ENCODE measurements at places on chromosomes 1 and 21. TPM values are rescaled to one million over a fixed set of nuclear protein-coding genes. Genes with fewer than 3 reads are reported as not detected.

DNA sequence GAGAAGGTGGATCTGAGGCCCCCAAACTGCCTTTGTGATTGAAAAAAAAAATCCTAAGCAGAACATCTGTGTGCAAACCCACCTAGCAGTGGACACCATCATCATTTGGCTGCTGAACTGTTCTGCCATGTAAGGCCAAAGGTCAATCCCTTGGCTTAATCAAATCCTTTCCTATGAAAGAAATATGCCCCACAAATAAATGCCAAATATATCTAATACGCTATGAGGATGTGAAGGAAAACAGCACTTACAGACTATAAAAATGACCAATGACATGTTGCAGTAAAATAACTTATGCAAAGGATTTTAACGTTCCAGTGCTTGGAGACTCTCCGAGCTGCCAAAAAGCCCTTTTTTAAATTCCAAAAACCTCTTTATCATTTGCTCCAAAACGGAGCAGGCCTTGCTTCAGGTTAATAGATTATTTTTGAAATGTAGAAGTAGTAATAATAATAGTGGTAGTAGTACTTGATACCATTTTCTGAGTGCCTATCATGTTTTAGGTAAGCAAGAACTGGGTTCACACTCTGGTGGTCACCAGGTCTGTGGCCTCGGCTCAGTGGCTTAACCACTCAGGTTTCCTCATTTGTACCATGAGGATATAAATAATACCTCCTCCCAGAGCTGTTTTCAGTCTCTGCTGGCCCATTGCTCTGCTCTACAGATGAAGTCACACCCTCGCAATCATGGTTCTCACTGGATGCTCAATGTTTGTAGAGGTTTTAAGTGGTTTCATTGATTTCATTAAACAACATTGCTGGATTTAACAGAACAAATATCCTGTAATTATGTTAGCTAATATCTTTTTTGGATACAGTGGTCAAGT is 47.9 kb upstream of the EDEM3 start:
- H3K4me1 ChIP-seq = no peaks in the 10 kb centered on the region
- H3K27me3 ChIP-seq = no peaks in the 10 kb centered on the region
- H3K27ac ChIP-seq = no peak overlapping the region
- no peak for DNase-seq

GRCh38 chr1:27863538-27863915 is 8.8 kb upstream of the THEMIS2 start:
- no peak overlapping the region for H3K4me3 ChIP-seq
- peak overlapping the region; percentile 73 for H3K27ac ChIP-seq
- H3K4me1 ChIP-seq = peaks cover 20% of the 10 kb centered on the region
- no peaks in the 10 kb centered on the region for H3K27me3 ChIP-seq
- H3K36me3 ChIP-seq = no peaks in the 10 kb centered on the region

GRCh38 chr1:13881385-13882088 is 181.5 kb downstream of the PRDM2 start:
- H3K4me3 ChIP-seq = no peak overlapping the region
- H3K36me3 ChIP-seq = no peaks in the 10 kb centered on the region
- no peaks in the 10 kb centered on the region for H3K4me1 ChIP-seq
- H3K27me3 ChIP-seq = no peaks in the 10 kb centered on the region

DNA sequence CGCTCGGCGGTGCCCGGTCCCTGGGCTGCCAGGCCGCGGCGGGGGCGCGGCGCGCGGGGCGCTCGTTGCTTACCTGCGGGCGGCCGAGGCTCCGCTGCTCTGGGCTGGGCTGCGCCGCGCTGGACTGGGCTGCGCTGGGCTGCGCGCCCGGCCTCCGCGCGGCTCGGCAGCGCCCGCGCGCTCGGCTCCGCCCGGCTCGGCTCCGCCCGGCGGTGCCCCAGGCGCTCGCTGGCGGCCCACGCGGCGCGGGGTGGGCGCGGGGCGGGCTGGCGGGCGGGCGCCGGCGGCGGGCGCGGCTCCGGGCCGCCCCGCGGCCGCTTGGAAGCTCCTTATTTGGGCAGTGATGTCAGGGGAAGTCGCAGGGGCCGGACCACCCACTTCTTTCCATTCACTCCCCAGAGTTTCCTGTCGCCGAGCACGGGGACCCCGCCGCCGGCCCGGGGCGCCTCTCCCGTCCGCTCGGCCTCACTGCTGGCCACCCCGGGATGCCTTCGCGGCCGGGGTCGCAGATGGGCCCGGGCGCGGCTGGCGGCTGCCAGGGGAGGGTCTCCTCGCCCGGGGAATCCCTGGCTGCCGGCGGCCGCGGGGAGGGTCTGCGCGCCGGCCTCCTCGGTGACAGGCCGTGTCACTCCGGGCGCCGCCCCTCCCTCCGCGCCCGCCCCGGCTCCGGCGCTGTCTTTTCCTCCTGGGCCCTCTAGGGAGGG is 177.7 kb upstream of the EDN2 start:
- H3K4me3 ChIP-seq = peak overlapping the region; percentile 38
- no peak overlapping the region for H3K27ac ChIP-seq
- H3K36me3 ChIP-seq = no peaks in the 10 kb centered on the region
- peaks cover 5% of the 10 kb centered on the region for H3K27me3 ChIP-seq
- no peak for DNase-seq

Gene RHOU
- polyA plus RNA-seq = 0.31 TPM

GRCh38 chr1:218845589-218845988 is 328.1 kb upstream of the LYPLAL1 start:
- no peak for DNase-seq
- no peaks in the 10 kb centered on the region for H3K27me3 ChIP-seq
- H3K4me3 ChIP-seq = no peak overlapping the region
- no peak overlapping the region for H3K27ac ChIP-seq
- H3K4me1 ChIP-seq = no peaks in the 10 kb centered on the region

- no peak overlapping the region for H3K4me3 ChIP-seq
- H3K4me1 ChIP-seq = peaks cover 20% of the 10 kb centered on the region
- no peaks in the 10 kb centered on the region for H3K27me3 ChIP-seq
- H3K36me3 ChIP-seq = no peaks in the 10 kb centered on the region
- H3K27ac ChIP-seq = no peak overlapping the region
Measured at GRCh38 chr1:246794828-246795671, 70.8 kb downstream of the SCCPDH start.

Gene NBPF3
- 6.8 TPM for polyA plus RNA-seq

DNA sequence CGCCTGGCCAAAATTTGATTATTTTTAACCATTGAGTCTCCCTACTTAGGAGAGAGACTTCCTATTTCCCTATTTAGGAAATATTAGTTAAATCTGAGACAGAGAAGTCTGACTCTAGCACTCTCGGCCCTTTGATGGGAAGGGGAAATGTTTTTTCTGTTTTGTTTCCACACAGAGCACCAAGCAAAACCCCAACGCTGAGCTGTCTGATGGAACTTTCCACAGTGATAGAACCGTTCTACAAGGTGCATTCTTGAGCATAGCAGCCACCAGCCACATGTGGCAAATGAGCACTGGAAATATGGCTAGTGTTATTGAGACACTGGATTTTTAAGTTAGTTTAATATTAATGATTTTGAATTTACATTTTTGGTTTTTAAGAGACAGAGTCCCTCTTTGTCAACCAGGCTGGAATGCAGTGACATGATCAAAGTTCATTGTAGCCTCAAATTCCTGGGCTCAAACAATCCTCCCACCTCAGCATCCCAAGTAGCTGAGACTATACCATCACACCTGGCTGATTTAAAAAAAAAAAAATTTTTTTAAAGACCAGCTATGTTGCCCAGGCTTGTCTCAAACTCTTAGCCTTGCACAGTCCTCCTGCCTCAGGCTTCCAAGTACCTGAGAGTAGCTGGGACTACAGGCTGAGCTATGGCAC is 77.3 kb upstream of the GALNT2 start:
- H3K36me3 ChIP-seq = no peaks in the 10 kb centered on the region
- no peak for DNase-seq
- no peak overlapping the region for H3K4me3 ChIP-seq

Gene MAP1LC3C
- polyA plus RNA-seq = not detected

GRCh38 chr21:41418393-41418792 is 7.6 kb upstream of the MX1 start:
- DNase-seq = no peak
- H3K27ac ChIP-seq = no peak overlapping the region
- H3K36me3 ChIP-seq = no peaks in the 10 kb centered on the region
- H3K27me3 ChIP-seq = no peaks in the 10 kb centered on the region
- H3K4me1 ChIP-seq = peaks cover 3% of the 10 kb centered on the region

DNA sequence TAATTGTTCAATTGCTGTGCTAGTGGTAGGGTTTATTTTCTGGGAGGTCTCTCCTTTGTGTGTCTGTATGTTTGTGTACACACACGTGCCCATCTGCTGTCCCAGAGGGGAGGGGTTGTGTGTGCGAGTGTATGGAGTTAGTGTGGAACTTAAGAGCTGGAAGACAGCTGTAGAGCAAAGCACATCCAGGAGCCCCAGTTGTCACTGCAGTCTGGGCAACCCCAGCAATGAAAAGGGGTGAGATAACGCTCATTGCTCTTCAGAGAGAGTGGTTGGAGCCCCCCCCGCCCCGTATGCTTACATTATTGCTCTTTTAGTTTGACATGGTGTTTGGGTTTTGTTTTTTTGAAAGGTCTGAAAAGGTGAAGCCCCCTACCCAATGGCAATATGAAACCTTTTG is 36.9 kb downstream of the NCF2 start:
- H3K27me3 ChIP-seq = no peaks in the 10 kb centered on the region
- no peak for DNase-seq
- H3K4me1 ChIP-seq = no peaks in the 10 kb centered on the region
- peaks cover 23% of the 10 kb centered on the region for H3K36me3 ChIP-seq
- no peak overlapping the region for H3K4me3 ChIP-seq
- H3K27ac ChIP-seq = no peak overlapping the region

- no peaks in the 10 kb centered on the region for H3K27me3 ChIP-seq
- H3K36me3 ChIP-seq = no peaks in the 10 kb centered on the region
- no peak for DNase-seq
- H3K4me3 ChIP-seq = no peak overlapping the region
- H3K27ac ChIP-seq = no peak overlapping the region
Measured at GRCh38 chr1:239574112-239574511, 187.7 kb downstream of the CHRM3 start.

- H3K27me3 ChIP-seq = no peaks in the 10 kb centered on the region
- no peak overlapping the region for H3K4me3 ChIP-seq
Measured at GRCh38 chr1:205700865-205701401, 20.6 kb upstream of the SLC45A3 start.

GRCh38 chr1:179702946-179703539 is 40.0 kb upstream of the FAM163A start:
- H3K4me3 ChIP-seq = no peak overlapping the region
- no peak overlapping the region for H3K27ac ChIP-seq
- H3K4me1 ChIP-seq = no peaks in the 10 kb centered on the region
- no peaks in the 10 kb centered on the region for H3K36me3 ChIP-seq
- H3K27me3 ChIP-seq = no peaks in the 10 kb centered on the region
- DNase-seq = no peak

DNA sequence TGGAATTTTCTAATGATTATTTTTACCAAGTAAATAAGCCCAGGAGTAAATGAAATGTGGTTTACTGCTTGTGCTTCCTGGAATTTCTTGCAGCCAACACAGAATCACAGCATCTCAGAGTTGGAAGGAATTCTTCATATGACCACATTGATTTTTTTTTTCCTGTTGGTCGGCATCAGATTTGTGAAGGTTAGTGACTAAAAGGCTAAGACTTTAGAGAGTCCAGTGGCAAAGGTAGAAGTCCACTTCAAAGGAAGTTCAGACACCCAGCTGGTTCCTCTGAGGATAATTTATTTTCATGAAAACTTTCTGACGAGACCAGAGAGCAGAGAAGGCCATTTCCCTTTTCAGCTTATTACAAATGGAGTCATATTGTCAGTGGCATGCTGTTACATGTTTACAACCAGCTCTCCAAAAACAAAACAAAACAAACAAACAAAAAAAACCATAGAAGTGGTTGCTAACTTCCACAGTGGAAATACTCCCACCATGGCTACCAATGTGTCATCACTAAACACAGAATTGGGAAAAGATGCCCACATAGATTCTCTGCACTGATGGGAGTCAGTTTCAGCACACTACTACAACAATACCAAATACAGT is 77.2 kb upstream of the CDC42BPA start:
- no peak overlapping the region for H3K4me3 ChIP-seq
- H3K4me1 ChIP-seq = no peaks in the 10 kb centered on the region
- DNase-seq = no peak
- H3K27ac ChIP-seq = no peak overlapping the region

DNA sequence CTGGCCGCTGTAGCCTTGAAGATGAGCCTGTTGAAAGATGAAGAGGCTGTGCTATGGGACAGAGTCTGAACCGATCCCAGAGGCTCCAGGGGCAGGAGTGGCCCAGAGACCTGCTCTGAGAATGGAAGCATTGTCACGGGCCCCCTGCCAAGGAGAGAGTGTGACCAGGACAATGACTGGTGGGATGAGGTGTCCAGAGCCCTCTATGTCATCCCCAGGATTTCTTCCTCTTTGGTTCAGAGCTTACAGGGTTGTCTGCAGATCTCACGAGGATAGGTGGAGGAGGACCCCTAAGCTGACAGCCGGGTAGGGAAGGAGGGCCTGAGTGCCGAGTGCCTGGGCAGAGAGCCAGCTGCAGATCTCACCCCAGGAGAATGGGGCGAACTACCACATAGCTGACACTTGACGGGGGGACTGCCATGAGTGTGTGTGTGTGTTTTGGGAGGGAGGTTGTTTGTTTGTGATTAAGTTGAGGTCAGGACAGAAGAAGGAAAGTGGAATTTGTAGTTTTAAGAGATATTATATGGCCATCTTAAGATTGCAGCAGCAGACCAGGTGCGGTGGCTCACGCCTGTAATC is 25.4 kb downstream of the PIK3CD start:
- H3K27me3 ChIP-seq = no peaks in the 10 kb centered on the region
- H3K27ac ChIP-seq = no peak overlapping the region
- no peak for DNase-seq
- H3K4me3 ChIP-seq = no peak overlapping the region
- H3K4me1 ChIP-seq = peaks cover under 1% of the 10 kb centered on the region

Gene ANKRD35
- polyA plus RNA-seq = 1.3 TPM

DNA sequence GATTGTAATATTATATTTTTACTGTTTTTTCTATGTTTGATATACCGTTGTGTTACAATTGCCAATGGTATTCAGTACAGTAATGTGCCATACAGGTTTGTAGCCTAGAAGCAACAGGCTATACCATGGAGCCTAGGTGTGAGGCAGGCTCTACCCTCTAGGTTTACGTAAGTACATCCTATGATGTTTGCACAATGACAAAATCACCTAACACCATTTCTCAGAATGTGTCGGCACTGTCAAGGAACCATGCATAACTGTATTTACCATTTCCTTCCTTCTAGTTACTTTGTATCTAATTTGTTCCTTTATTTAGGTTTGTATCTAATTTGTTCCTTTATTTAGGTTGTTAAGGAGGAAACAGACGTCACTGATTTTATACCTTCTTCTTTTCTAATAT is 9.9 kb downstream of the NPHP4 start:
- no peak overlapping the region for H3K4me3 ChIP-seq
- no peaks in the 10 kb centered on the region for H3K27me3 ChIP-seq
- H3K36me3 ChIP-seq = no peaks in the 10 kb centered on the region
- no peak for DNase-seq
- peaks cover 9% of the 10 kb centered on the region for H3K4me1 ChIP-seq

Gene UBE2J2
- 18.2 TPM for polyA plus RNA-seq

DNA sequence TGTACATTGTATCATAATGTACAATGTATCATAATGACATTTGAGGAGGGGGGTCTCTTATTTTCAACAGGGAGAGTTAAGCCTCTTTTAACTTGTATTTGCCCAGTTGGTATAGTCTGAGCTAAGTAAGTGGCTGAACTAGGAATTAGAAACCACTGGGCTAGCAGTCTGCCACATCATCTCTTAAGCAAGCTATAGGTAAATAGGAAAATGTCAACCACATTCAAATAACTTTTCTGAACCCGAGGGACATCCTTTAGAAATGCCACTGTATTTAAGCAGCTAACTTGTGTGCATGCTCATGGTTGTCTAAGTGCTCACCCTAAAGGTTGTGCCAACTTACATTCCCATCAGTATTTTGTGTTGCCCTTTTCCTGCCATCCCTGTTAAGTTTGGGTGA is 35.5 kb upstream of the ASB17 start:
- no peaks in the 10 kb centered on the region for H3K27me3 ChIP-seq
- no peaks in the 10 kb centered on the region for H3K36me3 ChIP-seq
- no peak for DNase-seq
- no peak overlapping the region for H3K4me3 ChIP-seq
